IMR-90 (cell line): ENCODE measurements at places on chromosomes 13 and 19. TPM values are rescaled to one million over a fixed set of nuclear protein-coding genes. Genes with fewer than 3 reads are reported as not detected.

The MEIS3 gene
- total RNA-seq: 28.3 and 32.4 TPM in 2 replicates

The PRTN3 gene
- not detected in 2 replicates for total RNA-seq

The SLC5A5 gene
- total RNA-seq: not detected in 2 replicates

The ZGLP1 gene
- 0.54 TPM in 1 of 2 replicates, not detected in the other for total RNA-seq

The OR7D2 gene
- not detected in 2 replicates for total RNA-seq
